Fibroblast of lung (primary cell): ENCODE measurements at places on chromosomes 5 and 9. TPM values are rescaled to one million over a fixed set of nuclear protein-coding genes. Genes with fewer than 3 reads are reported as not detected.

FRMD3 gene
- polyA plus RNA-seq = 0.14 and 0.19 TPM in 2 replicates

SLC6A18 gene
- polyA plus RNA-seq = not detected in 2 replicates

DNLZ gene
- polyA plus RNA-seq = 5.8 and 7.4 TPM in 2 replicates

C7 gene
- 0.36 and 1.5 TPM in 2 replicates for polyA plus RNA-seq

MLANA gene
- not detected in 2 replicates for polyA plus RNA-seq

DNA sequence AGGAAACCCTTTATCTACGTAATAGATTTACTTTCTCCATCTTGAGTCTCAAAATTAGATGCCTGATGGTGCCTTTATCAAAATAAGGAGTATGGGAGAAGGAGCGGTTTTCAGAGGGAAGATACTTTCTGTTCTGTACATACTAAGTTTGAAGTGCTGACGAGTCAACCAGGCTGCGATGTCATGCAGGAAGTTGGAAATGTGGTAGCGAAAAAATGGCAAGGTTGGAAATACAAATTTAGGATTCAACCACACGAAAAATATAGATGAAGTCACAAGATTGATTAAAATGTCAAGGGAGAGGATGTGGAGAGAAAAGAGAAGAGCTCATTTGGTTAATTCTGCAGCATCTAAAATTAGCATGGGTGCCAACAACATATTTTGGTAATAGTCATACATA lies 129.5 kb downstream of the FOXD1 start:
- DNase-seq = no peak

DNA sequence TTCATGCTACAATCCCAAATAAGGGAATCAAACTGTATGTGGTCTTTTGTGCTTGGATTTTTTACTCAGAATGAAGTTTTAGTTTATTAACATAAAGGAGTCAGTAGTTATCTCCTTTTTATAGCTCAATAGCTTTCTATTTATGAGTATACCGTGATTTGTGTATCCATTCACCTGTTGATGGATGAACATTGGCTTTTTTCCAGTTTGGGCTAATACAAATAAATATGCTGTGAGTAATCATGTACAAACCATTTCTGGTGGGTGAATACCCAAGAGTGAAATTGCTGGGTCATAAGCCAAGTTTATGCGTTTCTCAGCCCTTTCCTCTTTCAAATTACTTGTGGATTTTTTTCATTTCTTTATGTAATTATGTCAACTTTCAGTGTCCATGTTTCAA lies 395.3 kb downstream of the OSTF1 start:
- peak; percentile 13 for DNase-seq

DNA sequence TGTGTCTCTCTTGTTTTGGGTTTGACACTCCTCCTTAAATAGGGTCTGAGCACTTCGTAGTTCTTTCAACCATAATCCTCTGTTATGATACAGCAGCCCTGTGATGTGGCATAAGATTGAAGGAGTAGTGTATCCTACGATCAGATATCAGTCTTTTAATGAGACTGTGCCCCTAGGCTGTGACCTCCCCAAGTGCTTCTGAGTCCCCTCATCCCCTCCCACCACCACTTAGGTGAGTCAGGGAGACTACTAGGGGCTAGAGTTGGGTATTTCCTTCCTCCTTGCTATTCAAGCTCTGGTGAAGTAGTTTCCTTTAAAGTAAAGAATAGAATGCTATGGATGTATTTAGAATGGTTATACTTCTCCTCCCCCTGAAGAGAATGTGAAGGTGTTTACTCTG lies 637.2 kb upstream of the GRAMD2B start:
- no peak for DNase-seq

DNA sequence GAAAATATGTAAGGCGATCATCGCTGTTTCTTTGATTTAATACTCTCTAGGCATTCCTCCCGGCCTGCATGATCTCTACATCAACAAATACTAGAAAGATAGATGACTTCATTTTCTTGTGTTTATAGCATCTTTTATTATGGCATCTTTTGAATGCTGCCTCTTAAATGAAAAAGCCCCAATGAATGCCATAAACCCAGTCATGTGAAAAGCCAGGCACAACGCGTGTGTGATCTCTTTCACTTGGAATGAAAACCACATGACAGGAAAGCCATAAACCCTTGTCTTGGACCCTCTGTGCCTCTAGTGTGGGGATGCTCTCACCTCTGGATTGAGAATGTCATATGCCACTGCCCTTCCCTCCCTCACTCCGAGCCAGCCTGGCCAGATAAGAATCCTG lies 476.2 kb downstream of the SEMA5A start:
- DNase-seq = peak; percentile 61

GRCh38 chr9:5580650-5581049 lies 48.3 kb upstream of the RIC1 start:
- peak; percentile 5 for DNase-seq

DNA sequence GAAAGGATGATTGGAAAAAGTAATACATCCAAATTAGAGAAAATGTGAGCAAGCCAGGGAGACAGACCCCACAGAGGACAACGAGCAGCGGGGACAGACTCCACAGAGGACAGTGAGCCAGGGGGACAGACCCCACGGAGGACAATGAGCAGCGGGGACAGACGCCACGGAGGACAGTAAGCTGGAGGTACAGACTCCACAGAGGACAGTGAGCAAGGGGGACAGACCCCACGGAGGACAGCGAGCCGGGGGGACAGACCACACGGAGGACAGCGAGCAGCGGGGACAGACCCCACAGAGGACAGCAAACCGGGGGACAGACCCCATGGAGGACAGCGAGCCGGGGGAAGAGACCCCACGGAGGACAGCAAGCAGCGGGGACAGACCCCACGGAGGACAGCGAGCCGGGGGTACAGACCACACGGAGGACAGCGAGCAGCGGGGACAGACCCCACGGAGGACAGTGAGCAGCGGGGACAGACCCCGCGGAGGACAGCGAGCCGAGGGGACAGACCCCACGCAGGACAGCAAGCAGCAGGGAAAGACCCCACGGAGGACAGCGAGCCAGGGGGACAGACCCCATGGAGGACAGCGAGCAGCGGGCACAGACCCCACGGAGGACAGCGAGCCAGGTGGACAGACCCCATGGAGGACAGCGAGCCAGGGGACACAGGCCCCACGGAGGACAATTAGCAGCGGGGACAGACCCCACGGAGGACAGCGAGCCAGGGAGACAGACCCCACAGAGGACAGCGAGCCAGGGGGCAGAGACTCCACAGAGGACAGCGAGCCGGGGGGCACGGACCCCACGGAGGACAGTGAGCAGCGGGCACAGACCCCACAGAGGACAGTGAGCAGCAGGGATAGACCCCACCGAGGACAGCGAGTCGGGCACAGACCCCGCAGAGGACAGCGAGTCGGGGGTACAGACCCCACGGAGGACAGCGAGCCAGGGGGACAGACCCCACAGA lies 1.9 kb upstream of the ZDHHC11 start:
- DNase-seq = no peak

- no peak for DNase-seq
Observed at GRCh38 chr9:38523121-38523520, 97.3 kb downstream of the ANKRD18A start.
